ENCODE measurements at places on chromosomes 2 and 18.

DNA sequence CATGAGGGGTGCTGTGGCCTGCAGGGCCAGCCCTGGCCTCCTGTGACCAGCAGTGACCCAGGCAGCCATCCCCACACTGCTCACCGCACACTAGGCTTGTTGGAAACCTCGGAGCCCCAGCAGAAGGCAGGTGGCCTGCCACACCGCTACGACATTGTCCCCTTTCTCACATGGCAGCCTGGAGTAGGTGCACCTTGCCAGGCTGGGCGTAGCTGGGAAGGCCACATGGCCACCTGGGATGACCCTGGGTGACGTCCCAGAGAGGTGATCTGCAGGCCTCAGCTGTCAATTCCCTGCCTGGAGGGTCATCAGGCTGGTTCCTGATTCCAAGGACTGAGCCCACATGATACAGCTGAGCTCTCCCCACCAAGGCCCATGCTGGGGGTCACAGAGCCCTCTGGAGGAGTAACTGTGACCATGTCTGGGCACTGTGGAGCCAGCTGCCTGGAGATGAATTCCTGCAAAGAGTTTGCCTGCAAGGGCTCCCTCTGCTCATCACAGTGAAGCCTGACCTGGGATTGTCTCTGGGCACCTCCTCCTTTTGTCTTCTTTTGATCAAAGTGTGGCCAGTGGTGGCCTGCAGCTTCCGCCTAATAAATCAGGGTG is 119.6 kb upstream of the OTOS start:
- DNase-seq, result no peak

DNA sequence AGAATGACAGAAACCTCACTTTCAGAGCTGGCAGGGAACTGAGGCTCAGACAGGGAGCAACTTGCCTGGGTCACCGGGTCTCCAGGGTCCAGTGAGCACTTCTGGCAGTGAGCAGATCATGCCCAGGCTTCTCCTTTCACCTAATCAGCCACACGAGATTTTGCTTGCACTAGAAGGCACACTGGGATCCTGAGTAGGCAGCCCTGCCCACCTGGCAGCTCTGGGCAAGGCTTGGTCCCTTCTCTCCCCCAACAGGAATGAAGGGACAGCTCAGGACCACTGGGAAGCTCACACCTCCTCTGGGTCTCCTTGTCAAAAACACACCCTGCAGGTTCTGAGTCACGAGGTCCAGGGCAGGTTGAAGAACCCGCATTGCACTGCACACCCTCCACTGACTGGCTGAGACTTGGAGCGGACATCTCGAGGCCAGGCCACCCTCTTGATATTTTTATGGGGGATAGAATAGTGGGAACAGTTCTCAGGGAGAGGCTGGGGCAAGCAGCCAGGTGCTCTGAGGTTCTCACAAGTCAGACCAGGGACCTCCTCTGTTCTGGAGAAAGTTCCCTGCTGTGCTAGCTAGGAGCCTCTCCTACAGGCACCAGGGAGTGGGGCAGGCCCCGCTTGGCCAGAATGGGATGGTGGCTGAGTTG is 5.7 kb downstream of the MAL start:
- no peak for DNase-seq

- peak; percentile 15 for DNase-seq
Observed at GRCh38 chr2:62415019-62415431, 91.0 kb downstream of the TMEM17 start.

DNA sequence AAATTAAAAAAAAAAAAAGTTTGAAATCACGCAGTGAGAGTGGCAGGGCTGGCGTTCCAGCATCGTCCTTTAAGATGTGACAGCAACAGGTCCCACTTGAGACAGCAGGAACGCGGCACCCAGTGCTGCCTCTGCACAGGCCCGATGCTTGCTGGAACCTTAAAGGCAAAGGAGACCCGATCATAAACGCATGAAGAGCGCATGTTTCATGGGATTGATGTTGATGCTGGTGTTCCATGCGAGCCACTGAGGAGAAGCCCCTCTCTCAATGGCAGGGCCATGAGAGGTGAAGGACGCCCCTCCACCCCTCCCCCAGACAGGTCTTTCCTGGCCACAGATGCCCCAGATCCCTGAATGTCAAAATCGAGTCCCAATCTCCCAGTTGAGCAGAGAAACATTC is 17.9 kb upstream of the ALPI start:
- DNase-seq, result no peak

DNA sequence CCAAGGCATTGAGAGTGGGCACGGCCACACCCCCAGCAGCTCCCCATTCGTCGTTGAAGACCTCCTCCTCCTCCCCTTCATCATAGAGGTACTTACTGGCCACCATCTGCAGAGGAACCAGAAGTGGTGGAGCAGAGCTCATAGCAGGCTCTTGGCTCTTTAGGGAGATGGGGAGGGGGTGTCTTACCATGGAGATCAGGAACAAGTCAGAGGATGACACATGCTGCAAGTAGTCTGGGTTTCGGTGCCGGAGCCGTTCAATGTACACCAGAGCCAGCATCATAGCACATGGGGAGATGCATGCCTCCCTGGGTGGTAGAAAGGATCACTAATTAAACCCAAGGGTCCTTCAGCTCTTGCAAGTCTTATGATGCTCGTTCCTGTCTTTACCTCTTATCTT is 1.9 kb downstream of the CNPPD1 start:
- no peak for DNase-seq

- no peak for DNase-seq
Observed at GRCh38 chr2:200679535-200679934, 93.7 kb downstream of the AOX1 start.

All from hippocampal formation (tissue), 2 donors.